ENCODE measurements at places on chromosomes 16 and 17.
A peak's percentile ranks its signal among the peaks of the same experiment; 100 is the strongest.

- no peak for DNase-seq
Measured at GRCh38 chr17:81543756-81544155, 8.4 kb downstream of the FAAP100 start.

DNA sequence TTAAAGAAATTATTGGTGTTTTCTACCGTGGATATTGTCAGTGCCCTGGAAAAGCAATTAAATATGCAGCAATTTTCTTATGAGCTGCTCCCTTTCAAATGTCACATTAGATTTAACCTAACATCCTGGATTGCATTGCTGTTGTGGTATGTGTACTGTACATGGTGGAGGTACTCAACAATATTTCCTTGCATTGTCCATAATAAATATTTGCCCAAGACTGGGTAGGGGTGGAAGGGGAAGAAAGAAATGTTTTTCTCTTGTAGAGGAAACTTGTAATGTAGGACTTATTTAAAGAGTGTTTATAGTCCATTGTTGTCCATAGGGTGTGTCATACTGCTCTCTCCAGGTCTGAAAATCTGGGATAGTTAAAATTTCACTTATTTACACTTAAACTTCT, 346.2 kb upstream of the TBX2 start:
- DNase-seq: no peak

GRCh38 chr16:5837007-5837670, 739.5 kb upstream of the EEF2KMT start:
- no peak for DNase-seq

DNA sequence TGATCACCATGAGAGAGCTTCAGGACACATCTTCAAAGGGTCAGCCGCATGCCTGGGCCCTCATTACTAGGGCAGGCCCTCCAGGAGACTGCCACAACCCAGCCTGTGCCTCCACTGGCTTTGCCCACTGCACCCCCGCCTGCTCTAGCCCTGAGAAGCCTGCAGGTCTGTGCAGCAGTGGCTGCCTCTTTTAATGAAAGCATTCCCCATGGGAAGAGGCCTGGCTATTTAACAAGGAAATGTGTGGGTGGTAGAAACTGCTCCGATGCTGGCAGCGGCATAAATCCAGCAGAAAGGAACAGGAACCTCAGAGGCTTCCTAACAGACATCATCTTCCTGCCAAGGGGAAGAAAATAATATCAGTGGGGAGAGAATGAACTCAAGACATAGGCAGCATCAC, 375 bp upstream of the KRT32 start:
- DNase-seq: no peak

DNA sequence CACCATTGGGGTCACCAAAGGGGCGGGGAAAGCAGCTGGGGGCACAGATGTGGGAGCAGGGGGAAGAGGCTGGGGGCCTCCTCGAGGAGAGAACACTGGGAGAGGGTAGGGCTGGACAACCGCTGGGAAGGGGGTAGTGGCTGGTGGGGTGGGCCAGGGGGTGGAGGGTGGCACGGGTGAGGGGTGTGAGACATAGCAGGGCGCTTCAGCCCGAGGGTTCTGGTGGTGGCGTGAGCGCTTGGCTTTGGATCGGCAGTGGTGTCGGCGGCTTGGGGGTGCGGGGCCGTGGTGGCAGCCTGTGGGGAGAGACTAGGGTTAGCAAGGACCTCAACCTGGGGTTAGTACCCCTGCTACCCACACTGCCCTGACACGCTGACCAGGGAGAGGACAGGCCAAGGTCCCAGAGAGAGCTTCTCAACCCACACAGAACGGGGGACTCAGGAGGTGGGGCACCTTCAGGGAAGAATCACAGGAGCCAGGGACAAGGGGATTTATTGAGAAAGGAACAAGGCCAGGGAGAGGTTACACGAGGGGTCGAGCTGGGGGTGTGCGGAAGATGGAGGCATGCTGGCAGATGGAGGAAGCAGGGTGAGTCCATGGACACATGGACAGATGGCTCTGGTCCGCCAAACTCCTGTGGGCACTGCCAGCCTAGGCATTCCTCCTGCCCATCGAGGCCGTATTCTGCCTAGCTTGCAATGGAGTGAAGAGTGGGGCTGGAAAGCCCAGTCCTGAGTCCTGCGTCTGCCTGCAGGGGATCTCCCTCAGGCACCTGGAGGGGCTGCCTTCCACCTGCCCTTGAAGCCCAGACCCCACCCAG, 8.4 kb downstream of the PER1 start:
- DNase-seq: no peak

- no peak for DNase-seq
Measured at GRCh38 chr16:16007743-16008111, 58.3 kb downstream of the ABCC1 start.

DNA sequence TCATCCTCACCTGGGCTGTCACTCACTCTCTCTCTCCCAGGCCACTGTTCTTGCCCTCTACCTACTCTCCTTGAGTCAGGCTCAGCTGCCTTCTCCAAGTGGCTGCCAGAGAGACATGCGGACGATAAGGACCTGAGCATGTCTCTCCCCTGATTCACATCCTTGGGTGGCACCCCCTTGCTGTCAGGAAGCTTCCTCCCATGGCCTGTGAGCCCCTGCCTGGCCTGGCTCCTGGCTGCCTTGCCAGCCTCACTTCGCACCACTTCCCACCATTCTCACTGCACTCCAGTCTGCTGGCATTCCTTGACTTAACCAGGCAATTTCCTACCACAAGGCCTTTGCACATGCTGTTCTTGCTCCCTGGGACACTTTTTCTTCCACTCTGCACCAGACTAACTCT, 2.7 kb upstream of the ALDH3A1 start:
- no peak for DNase-seq

- no peak for DNase-seq
Measured at GRCh38 chr16:80947708-80948625, 58.7 kb downstream of the CMC2 start.

DNA sequence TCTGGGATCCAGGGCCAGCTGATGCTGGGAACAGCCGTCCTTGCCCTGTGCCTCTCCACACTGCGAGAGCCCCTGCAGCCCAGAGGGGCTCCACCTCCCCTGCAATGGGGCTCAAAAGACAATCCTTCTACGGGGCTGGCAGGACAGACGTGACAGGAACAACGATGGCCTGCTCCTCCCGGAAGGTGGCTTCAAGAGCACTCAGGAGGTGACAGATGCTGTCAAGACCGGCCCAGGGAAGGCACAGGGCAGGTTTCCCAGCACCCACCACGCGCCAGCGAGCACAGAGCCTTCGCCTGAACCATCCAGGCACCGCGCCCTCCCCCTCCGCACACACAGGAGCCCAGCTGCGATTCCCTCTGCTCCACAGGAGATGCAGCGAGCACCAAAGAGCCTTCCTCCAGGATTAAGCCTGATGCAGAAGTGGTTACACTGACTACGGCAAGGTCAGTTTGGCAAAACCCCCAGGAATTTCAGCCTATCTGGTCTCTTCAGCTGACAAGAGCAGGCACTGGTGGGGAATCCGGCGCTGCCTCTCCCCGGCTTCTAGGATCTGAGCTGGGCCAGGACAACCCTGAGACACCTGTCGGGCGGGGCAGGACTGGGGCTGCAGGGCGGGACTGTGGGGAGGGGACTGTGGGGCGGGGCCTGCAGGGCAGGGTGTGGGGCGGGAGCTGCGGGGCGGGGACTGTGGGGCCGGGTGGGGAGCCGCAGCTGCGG, 103.4 kb downstream of the ZNF778 start:
- no peak for DNase-seq

DNA sequence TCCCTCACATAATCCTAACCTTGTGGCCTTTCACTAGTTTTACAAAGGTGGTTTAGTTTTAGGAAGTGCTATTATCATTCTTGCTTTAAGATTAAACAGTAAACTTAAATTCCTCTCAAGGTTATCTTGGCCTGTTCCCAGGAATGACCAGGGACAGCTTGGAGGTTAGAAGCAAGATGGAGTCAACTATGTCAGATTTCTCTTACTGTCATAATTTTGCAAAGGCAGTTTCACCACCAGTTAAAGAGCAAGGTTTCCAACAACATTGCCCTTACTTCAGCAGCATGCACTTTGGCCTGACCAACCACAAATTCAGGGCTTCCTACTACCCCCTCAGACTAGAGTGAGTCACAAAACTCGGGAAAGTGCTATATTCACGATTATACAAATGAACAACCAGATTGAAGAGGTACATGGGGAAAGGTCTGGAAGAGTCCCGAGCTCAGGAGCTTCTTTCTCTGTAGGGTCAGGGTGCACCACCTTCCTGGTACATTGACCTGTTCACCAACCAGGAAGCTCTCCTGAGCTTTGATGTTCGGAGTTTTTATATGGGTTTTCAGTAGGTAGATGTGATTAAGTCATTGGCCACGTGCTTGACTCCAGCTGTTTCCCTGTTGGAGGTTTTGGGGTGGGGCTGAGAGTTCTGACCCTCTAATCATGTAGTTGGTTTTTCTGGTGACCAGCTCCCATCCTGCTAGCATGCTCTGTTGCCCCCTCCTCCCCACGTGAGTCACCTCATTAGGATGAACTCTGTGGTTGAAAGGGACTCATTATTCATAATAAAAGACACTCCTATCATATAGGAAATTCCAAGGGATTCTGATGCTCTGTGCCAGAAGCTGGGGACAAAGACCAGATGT, 19.4 kb downstream of the RHOT1 start:
- no peak for DNase-seq

- no peak for DNase-seq
Measured at GRCh38 chr16:88817785-88818574, 6.3 kb upstream of the APRT start.

DNA sequence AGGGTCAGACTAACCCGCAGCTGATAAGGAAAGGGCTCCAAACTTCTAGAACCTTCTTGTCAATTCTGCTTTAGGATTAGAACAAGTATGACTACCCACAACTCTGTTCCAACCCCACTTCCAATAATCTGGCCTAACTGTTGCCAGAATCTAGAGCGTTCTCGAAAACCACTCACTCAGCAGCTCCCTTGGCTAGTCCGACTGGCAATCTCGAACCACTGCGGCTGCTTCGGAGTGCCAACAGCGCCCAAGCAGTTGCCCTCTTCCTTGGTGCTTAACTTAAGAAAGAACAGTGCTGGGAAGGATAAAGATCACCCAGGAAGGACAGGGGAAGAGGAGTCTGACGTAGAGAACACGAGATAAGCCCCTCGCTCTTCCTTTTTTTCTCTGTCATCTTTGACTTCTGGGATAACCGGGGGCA, 818 bp downstream of the DNAJC7 start:
- DNase-seq: peak; percentile 62

DNA sequence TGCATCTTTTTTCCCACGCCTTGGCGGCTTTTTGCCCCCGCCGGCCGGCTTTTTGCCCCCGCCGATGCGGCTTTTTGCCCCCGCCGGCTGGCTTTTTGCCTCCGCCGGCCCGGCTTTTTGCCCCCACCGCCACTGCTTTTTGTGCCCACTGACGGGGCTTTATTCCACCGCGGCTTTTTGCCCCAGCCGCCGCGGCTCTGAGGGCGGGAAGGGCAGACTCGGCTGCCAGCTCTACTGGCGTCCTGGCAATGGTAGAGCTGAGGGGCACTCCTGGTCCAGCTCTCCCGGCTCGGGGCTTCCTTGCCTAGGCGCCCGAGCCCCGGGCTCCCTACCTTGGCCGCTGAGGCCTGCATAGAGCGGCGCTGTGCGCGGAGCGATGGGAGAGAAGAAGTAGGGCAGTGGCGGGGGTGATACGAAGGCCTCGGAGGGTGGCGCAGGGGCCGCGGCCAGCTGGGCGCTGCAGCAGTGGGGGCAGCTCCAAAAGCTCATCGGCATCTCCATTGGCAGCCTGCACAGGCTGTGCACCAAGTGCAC, 591.4 kb downstream of the TP53TG3F start:
- DNase-seq: no peak

DNA sequence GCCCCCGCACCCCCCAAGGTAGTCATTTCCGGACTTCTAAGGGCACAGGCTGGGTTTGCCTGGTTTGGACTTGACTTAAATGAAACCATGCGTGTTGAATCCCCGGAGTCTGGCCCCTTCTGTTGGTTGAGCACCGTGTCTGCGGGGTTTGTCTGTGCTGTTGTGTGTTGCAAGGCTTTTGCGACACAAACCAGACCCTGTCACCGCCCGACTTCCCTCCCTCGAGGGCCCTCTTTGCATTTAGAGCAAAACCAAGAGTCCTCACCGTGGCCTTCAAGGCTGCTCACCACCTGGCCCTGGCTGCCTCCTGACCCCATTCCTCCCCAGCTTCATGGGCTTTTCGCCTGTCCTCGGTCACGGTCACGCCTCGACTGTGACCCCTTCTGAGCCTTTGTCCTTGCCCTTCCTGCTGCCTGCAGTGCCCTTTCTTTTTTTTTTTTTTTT, 7.4 kb downstream of the CRISPLD2 start:
- DNase-seq: no peak

DNA sequence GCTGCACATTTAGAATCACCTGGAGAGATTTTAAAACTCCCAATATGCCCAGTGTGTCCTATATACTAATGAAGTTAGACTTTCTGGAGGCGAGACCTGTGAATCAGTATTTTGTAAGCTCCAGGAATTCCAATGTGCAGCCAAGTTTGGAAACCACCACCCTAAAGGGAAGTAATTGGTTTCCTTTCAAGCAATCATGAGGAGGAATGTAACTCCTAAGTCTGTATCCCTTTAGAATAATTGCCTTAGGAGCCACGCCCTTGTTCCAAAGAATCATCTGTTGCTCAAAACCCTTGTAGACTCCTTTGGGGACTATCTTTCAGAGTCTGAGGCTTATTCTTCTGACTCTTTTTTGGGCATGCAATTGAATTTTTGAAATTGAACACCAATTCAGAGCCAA, 84.4 kb downstream of the DNAH9 start:
- no peak for DNase-seq

DNA sequence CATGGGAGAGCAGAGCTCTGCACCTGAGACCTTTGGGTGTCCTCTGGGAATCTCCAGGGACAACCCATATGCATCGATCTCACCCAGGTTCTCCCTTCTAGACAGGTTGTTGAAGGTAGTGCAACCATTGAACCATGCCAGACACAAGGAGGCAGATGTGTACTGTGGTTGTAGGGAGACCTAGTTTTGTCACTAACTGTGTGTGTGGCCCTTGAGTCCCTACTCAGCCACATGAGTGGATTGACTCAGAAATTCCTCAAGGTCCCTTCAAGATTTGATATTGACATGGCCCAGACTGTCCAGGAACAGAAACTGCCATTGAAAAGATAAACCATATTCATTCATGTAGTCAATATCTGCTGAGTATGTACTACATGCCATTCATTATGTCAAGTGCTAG, 396.4 kb upstream of the CCL2 start:
- DNase-seq: no peak

- DNase-seq: no peak
Measured at GRCh38 chr17:67602974-67603373, 114.8 kb upstream of the NOL11 start.

Measured in large intestine (tissue), 12 donors.